ENCODE measurements at places on chromosomes 12 and 14.

DNA sequence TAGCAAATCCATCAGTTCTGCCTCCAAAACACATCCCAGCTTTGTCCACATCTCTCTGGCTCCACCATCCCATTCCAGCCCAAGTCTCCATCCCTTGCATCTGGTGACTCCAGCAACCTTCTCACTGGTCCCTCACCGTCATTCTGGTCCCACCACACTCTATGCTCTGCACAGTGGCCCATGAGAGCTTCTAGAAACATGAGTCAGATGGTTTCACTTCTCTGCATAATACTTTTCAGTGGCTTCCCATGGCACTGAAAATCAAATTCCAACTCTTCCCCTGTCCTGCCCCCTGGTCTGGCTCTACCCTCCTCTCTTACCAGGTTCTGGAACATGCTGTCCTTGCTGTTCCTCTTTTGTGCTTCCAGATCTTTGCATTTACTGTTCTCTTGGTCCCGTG, 17.2 kb upstream of the C12orf76 start:
- DNase-seq, result no peak

DNA sequence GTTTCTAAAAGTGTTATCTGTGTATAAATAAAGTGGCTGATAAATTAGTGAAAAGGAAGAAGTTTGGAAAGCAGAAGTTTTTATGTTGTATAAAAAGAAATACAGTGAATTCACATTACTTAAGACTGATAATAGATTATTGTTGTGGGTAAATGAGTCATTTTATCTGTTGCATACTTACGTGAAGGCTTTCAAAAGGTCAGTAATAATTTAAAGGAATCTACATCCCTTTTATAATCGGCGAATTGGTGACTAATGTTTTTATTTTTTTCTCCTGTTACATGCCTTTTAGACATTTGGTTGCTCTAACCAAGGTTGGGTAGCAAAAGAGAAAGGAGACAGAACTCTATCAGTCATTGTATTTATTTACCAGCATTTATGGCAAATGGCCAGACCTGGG, 155.9 kb downstream of the SLC41A2 start:
- no peak for DNase-seq

DNA sequence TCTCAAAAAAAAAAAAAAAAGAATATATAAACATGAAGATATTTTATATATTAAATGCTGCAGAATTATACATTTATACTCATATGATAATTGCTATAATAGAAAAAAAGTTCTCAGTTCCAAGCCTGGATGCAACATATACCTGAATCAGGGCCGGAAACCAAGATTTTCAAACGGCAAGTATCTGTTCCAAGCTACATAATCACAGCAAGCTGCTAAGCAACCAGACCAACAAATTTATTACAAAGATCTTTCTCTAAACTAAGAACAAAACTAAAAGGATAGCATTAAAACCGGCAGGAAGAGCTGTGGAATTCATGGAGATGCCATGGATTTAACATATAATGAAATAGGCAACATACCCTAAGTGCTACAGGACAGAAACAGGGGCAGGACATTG, 7.1 kb downstream of the RACGAP1 start:
- DNase-seq, result no peak

DNA sequence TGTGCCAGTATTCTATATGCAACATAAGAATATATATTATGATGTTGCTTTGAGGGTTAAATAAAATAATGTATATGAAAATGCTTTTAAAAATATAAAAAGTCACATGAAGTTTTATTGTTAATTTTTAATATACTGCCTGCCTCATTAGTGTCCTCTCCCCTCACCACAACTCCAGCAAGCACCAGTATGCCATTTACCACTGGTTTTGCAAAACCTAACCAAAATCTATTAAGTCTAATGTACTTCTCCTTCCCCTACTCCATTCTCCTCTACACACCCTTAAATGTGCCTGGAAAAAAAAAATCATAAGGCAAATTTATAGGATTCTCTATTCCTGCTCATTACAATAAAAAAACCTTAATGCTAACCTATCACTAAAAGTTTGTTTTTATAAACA, 24.0 kb upstream of the GNG2 start:
- no peak for DNase-seq

- DNase-seq, result peak; percentile 52
Measured at GRCh38 chr12:60494244-60494643, 898.4 kb downstream of the SLC16A7 start.

- no peak for DNase-seq
Measured at GRCh38 chr12:11446372-11446771, 51.0 kb upstream of the PRB2 start.

DNA sequence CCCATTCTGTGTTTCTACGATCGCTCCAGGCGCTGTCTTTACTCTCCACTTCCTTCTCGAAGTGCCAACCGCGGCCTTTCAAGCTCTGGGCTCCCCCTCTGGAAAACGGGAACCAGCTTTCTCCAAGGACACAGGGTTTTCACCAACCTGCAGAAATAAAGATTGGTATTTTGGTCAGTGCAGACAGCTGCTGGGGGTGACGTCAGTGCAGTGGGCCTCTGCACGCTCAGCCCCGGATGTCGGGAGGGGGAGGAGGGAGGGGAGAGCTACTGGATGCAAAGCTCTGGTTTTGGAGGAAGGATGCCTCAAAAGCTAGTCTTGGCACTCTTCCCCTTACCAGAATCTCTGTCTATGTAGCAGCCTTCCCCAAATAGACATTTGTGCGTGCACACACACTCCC, 19.9 kb downstream of the HRK start:
- no peak for DNase-seq

- no peak for DNase-seq
Measured at GRCh38 chr14:71235875-71236274, 328.6 kb downstream of the PCNX1 start.
